Epithelial cell of esophagus (primary cell): ENCODE measurements at places on chromosomes 2 and 18.

DNA sequence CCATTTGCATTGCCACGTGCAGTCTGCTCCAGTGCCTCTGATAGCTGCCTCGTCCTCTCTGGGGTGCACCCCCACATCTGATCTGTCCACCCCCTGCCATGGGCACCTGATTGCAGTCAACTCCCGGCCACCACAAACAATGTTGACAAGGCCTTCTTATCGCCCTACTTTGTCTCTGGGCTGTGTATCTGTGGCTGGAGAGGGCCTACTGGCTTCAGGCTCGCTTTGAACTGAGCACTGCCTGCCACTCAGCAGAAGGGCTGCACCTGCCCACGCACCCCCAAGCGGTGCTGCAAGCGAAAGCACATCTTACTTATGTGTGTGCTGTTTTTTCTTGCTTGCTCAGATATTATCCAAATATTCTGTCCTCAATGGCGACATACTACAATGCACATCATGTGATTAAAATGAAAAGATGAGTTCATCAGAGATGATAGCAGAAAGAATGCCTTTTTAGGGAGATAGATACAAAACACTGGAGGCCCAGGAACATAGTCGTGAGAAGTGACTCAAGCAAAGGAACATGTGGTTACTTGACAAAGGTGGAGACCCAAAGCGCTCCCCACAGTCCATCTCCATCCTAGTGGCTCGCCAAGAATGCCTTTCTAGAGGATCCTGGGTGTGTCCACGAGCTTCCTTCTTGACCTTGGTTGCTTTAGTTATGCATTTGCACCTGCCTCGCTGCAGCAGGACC is 28.8 kb downstream of the FBLN7 start:
- DNase-seq, result peak; percentile 48

- no peak for DNase-seq
These were observed 17.7 kb upstream of the CCDC93 start for GRCh38 chr2:118031566-118031965.

- no peak for DNase-seq
These were observed 634 bp upstream of the DIS3L2 start for GRCh38 chr2:231960810-231961348.

DNA sequence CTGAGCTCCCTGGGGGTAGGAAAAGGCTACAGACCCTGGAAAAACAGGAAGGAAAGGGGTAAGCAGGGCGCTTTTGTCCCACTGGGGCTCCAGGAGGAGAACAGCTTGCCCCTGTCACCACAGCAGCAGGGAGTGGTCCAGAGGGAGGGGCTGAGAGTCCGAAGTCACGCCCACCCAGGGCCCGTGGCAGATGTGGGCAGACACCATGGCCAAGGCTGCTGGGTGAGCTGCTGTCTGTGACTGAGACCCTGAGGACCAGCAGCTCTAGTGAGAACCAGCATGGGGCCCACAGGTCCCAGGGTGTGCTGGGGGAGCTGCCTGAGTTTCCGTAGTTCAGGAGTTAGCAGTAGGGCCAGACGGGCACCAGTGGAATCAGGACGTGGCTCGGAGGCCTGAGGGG is 162.0 kb downstream of the SPP2 start:
- no peak for DNase-seq

- peak; percentile 50 for DNase-seq
These were observed 263.4 kb downstream of the PTPRM start for GRCh38 chr18:7830468-7830867.

GRCh38 chr2:220887876-220888275 is 684.2 kb downstream of the EPHA4 start:
- DNase-seq, result no peak

- DNase-seq, result no peak
These were observed 52.3 kb downstream of the ARMC9 start for GRCh38 chr2:231250698-231251097.

DNA sequence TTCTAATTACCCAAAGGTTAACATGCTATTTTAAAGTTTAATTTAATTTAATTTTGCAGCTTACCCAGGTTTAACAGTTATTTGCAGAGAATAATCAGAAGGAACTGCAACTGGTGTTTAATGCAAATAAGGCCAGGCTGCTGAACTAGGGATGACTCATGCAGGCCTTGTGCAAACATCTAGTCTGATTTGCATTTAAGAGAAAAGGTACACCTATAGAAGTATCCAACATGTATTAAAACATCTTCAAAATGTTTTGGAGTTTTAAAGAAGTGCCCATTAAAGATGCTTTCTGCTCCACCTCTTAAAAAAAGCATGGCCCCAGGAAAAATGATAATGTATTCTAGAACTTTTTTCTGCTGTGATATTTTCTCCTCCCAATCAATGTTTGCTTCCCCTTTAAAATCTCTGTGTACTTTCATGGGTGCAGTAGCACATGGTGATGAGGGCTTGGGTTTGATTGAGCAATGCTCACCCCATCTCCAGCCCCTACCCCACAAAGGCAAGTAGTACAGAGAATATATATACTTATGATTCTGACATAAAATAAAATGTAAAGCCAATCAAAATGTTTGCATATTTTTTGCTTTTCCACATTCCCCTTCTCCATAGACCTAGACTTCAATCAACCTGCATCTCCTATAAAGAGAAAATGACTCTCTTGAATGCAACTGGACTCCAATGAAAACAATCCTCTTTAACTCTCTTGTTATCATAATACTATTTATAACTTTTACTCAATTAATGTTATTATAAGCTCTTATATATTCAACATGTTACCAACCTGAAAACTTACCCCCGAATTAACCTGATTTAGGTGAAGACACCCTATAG is 54.1 kb downstream of the ATP8B1 start:
- DNase-seq, result peak; percentile 82

DNA sequence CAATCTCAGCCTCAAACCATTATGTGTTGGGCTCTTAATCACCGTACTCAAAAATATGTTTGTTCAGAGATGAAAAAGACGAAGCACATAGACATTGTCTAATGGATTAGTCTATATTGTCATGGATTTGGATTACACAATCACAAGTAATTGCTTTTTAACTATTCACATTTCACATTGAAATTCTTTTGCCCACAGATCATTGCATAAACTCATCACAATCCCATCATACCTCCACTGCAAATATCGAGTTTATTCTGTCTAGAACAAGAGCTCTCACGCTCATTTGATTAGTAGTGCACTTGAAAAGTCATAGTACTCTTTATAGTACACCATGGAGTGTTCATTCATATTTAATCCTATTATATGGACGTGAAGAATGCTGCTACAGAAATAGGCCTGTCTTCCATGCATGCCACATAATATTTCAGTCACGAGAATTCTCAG is 97.9 kb upstream of the SOX11 start:
- no peak for DNase-seq

- DNase-seq, result no peak
These were observed 57.3 kb upstream of the PHLPP1 start for GRCh38 chr18:62658028-62658427.

DNA sequence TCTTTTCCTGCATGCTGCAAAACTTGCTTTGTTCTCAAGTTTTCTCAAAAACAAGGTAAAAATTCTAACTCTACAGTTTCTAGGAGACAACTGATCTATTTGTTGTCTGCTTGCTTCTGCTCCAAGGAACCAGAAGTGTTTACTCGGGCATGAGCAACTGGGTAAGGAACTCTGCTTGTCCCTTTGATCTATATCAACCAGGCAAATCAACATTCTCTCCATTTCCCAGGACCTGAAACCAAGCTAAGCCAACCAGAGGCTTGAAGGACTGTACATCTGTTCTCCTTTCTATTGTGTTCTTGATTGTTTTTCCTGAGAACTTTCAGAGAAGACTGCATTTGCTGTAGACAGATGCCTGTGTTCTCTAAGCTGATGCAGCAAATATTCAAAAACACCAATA is 335.0 kb upstream of the KCNH7 start:
- DNase-seq, result no peak

DNA sequence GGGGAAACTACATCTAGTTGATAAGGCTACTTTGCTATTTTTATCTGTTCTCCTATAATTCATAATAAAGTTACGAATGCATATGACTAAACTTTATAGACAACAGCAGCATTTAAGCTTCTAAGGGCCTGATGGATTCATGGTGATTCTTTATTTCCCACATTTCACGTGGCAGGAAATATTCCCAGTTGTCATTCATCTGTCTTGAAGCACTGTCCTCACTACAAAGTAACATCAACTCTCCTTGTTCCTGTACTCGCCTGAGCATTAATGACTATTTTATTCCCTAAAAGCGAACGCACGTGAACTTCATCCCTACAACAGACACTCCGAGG is 2.6 kb downstream of the SATB2 start:
- no peak for DNase-seq

GRCh38 chr18:26864658-26865057 is 849 bp downstream of the AQP4 start:
- DNase-seq, result no peak

DNA sequence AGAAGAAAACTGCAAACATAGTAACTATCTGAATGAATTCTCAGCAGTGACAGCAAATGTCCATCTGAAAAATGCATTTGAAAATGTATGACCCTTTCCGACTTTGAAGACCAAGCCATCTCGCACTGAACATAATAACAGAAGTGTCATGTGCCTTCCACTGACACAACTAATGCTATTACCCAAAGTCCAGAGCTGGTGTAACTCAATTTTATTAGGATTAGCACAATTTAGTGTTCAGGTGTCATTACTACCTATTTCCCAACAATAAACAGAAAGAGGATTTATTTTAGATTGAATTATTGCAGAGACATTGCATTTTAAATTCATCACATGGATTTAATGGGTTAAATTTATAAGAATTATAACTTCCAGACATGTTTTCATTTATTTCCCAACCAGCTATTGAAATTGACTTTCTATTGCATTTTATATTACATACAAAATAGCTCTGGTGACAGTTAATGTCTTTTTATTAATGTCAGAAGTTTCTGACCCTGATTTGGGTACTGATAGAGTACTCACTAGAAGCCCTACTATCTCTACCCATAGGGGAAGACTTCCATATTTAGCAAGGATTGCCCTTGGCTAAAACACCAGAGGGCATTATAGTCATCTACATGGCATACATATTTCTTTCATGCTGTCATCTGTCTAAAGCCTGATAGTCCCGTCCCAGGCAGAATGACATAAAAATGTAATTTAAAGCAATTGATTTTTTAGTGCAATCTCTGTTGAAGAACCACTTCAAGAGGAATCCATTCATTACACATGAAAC is 7.0 kb upstream of the STK39 start:
- peak; percentile 54 for DNase-seq

GRCh38 chr2:31674446-31674845 is 93.7 kb upstream of the SRD5A2 start:
- no peak for DNase-seq

GRCh38 chr18:21759836-21760235 is 19.2 kb downstream of the MIB1 start:
- no peak for DNase-seq

DNA sequence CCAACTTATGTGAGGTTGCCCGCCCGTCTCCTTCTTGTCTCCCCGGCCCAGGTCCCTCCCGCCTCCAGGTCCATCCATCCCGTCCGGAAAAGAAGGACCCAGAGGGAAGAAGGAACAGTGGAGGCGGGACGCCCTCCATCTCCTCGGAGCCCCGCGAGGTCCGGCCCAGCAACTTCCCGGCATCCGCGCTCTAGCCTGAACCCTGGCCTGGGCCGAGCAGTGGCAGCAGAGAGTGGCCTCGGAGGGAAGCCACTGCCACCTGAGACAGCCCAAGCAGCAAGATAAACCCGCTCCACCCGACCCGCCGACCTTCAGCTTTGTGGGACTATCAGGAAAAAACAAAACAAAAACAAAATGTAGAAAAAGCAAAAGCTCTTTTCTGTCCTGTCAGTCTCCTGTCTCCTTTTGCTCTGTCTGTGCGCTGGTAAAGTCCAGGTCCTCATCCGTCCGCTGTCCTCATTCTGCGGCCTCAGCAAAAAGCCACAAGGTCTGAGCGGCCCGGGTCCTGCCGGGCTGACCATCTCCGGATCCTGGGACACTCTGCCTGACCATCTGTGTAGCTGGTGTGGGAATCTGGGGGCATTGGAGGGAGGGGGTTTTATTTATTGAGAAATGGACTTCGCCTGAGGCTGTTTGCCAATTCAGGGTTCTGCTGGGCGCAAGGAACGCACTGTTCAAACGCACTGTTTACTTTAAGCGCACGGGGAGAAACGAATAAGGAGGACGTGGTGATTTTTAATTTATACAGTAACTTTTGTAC is 3.1 kb downstream of the DLX1 start:
- no peak for DNase-seq

- no peak for DNase-seq
These were observed 224.1 kb downstream of the MTX2 start for GRCh38 chr2:176493226-176493825.

DNA sequence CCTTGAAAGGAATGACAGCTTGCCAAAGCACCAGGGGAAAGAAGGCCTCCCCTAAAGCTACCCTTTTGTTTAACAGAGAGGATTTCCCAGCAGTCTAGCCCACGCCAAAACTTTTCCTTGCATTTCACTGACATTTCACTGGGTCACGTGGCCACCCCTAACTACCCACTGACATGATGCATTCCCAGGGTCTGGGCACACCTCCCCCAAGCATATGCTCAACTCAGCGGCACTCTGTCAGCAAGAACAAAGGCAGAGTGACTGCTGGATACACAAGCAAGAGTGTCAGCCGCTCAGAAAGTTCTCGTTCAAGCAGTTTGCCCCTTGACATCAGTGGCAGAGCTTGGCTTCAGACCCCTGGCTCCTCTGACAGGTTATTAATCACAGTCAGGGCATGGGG is 34.2 kb upstream of the MARCO start:
- DNase-seq, result no peak

DNA sequence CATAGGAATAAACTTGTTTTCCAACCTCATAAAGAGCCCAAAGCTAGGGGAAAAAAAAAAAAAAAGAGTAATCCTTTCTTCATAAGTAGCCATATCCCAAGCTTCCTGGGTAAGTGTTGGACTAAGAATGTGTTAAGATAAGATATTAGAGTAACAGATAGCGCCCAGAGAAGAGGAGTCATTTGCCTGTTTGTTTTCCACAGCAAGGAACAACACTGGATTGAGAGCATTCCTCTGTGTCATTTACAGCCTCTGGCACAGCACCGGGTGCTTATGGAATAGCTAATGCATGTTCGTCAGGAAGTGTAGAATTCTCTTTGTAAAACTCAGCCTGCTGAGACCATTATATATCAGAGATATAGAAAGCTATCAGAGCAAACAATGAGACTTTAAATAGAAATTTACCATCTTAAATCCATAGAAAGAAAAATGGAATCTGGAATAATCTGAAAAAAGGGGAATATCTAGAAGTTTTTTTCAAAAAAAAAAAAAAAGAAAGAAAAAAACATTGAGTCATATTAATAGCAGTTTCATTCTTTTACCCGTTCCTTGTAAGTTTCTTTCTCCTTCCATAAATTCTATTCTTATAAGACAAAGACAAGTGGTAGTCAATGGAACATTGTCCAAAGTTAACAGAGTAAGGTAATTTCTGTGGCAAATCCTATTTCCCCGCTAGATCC is 37.6 kb downstream of the LRP2 start:
- DNase-seq, result peak; percentile 9

- DNase-seq, result no peak
These were observed 15.1 kb upstream of the KCNE4 start for GRCh38 chr2:223036790-223037444.

DNA sequence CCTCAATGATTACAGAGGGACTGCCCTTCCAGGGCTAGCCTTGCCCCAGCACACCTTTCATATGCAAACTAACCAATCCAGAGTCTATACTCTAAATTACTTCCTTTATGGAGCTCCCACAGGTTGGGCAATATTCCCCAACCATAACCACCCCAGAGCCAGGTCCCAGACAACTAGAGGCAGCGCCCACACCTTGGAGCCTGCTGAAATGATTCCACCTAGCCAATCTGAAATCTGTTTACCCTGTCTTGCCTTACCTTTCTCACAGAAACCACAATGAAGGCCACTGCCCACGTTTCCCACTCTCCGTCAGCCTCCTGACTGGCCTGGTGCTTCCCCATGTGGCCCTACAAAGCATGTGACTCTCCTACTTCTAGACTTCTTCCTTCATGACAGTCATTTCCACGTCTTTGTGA is 62.0 kb downstream of the REEP1 start:
- no peak for DNase-seq
